ENCODE measurements at places on chromosomes 3 and 15.

GRCh38 chr15:57522148-57522547 is 69.6 kb upstream of the MYZAP start:
- no peak for DNase-seq

GRCh38 chr3:43378066-43378935 is 92.0 kb downstream of the SNRK start:
- no peak for DNase-seq

DNA sequence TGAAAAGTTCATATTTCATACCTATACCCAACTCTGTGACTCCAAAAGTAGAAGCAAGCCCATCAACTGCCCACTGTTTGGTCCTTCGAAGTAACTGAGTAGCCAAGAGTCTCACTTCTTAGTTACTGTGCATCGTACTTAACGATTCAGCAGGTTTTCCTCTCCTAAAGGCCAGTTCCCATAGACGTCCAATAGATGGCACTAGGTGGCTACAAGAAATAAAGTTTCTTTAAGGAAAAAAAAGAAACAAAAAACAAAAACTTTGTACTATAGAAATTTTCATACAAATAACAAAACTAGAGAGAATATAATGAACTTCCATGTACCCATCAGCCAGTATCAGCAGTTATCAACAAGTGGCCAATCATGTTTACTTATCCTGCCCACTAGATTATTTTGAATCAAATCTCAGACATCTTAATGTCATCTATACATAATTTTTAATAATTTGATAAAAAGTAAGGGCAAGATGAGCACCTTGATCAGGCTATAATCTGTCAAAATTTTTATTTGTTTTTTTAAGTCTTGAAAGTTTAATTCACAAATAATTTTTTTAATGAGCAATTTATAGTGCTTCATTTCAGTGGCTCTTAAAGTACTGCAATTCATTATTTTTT is 63.8 kb upstream of the ACP3 start:
- peak; percentile 53 for DNase-seq

GRCh38 chr3:142910280-142910679 is 21.4 kb upstream of the PCOLCE2 start:
- no peak for DNase-seq

DNA sequence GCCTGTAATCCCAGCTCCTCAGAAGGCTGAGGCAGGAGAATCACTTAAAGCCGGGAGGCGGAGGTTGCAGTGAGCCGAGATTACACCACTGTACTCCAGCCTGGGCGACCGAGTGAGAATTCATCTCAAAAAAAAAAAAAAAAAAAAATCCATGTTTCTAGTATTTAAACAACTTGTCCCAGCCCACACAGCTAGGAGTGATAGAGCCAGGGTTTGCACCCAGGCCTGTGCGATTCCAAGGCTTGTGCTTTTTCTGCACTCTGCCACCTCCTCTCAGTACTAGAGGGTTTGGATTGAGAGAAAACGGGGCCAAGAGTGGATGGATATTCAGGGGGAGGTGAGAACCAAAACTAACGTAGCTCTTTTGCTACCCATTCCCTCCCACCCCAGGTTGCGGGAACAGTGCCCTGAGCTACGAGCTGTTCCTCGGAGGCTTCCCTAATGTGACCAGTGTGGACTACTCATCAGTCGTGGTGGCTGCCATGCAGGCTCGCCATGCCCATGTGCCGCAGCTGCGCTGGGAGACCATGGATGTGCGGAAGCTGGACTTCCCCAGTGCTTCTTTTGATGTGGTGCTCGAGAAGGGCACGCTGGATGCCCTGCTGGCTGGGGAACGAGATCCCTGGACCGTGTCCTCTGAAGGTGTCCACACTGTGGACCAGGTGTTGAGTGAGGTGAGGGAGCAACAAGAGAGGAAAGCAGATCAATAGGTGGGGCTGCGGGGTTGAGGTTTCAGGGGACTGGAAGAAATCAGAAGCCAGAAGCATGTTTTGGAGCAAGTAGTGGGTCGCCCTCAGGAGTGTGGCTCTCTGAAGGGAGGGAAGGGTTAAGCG is 4.1 kb downstream of the CAMK2N2 start:
- DNase-seq: no peak

- DNase-seq: no peak
Observed at GRCh38 chr15:60044636-60045270, 40.6 kb downstream of the FOXB1 start.

DNA sequence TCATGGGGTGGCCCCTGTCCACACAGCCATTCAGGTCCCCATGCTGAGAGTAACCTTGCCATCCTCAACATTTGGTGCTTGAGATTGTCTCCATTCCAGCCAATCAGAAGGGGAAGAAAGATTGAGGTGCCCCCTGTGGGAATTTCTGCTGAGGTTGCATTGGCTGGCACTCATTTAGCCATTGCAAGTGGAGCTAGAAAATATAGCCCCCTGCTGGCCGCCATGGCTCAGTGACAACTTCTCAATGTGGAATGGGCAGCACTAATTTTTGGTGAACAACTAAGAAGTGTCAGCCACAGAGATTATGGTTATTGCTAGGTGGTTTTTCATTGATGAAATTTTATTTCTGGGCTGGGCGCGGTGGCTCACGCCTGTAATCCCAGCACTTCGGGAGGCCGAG is 22.0 kb downstream of the COL6A6 start:
- DNase-seq: peak; percentile 19

- DNase-seq: no peak
Observed at GRCh38 chr3:58214484-58215316, 3.9 kb upstream of the DNASE1L3 start.

DNA sequence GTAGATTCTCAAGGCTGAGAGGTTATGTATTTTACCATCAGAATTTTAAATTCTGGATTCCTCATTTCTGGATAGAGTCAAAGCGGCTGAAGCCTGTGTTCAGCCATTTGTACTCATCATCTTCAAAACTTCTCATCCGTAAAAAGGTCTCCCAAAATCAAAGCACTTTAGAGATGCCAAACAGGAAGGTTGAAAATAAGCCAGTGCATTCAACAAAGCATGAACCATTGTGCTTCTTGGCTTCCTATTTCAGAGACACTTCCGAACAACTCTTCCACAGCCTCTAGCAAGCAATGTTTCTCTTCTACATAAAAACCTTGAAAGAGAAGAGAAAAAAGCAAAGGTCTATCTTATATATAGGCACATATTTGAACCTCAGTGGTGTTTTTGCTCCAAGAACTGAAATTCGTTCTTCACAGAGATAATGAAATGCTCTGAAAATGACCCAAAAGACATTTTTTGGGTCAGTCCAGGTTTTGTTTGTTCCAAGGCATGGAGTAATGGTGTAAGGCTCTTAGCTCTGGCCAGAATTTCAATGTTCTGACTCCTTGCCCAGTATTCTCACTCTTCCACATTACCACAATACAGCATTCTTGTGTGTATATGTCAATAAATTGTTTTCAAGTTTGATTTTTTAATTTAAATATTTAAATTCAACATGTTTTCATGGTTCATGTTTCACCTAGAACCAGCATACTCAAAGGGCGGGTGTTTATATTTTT is 163.1 kb downstream of the STAC start:
- no peak for DNase-seq

- no peak for DNase-seq
Observed at GRCh38 chr3:10248984-10249748, 907 bp downstream of the TATDN2 start.
